ENCODE measurements at places on chromosomes 5 and 9. TPM values are rescaled to one million over a fixed set of nuclear protein-coding genes. Genes with fewer than 3 reads are reported as not detected.

- DNase-seq: no peak
Measured at GRCh38 chr9:35563791-35564197, 41.3 kb upstream of the TESK1 start.

GRCh38 chr9:26331223-26331622, 561.4 kb downstream of the CAAP1 start:
- no peak for DNase-seq

GRCh38 chr9:136672431-136673087, 9.8 kb downstream of the EGFL7 start:
- DNase-seq: no peak

DNA sequence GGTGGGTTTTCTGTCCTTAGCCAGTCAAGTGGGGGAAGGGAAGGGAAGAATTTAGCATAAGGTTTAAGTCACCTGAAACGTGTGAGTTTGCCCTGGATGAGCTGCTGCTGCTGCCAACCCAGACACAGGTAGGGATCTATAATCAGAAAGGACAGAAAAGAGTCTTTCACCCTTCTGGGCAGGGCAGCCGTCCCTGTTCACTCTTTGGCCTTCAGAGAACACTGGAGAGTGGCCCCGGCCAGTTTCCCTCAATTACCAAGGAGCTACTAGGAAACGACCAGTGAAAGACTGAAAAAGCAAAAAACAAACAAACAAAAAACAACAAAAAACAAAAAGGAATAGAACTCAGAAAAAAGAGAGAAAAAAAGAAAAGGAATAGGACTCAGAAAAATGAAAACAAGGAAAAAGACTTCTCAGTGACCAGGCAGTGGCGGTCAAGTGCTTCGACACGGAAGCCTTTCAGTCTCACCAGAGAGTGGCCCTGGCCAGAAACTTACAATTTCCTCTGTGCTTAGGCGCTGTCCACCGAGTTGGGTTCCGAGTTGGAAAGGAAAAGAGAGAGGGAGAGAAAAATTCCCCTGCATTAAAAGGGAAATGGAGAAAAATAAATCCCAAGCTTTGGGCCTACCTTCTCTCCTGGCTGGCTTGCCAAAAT, 2.5 kb upstream of the GM2A start:
- DNase-seq: no peak

GRCh38 chr5:35557748-35558147, 59.9 kb upstream of the SPEF2 start:
- no peak for DNase-seq

DNA sequence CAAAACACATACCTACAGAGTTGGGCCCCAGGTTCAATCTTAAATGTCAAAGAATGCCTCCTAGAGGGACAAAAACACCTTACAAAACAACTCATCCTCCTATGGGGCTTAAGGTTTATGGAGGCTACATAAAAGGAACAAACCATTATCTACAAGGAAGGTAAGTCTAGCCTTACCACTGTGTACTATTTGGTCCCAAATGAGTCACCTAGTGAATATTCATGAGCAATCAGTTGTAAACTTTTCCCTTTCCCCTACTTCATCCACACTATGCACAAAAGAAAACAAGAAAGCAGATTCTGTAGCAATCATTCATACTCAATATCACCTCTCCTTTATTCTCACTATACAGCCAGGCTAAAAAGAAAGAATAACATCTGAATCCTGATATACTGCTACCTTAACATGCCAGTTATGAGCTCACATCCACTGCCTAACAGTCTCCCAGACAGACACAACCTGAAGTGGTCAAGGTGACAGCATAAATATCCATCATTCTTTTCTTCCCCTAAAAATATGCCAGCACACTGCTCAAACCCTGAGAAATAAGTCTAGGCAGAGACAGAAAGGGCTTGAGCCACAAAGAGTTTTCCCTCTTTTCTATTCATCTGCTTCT, 6.2 kb downstream of the OXCT1 start:
- DNase-seq: no peak

GRCh38 chr5:79075646-79076426, 6.3 kb downstream of the BHMT2 start:
- DNase-seq: no peak

GRCh38 chr5:612498-613424, 621 bp downstream of the CEP72 start:
- peak; percentile 49 for DNase-seq

DNA sequence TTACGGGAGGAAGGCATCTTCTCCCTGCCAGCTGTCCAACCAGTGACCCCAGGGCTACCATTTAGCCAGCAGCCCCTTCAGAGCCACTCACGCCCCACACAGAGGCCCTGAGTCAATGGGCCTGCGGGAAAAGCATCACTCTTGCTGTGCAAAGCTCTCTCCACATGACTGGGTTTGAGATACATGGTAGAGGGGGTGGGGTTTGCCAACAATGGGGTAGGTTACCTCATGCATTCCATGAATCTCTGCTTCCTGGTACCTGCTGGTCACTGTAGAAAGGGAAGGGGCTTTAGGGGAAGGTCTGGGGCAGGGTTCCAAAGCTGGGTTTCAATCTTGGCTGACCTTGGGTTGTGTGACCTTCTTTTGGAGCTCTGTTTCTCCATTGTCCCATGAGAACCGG, 22.9 kb upstream of the TTLL11 start:
- no peak for DNase-seq

- no peak for DNase-seq
Measured at GRCh38 chr9:98658951-98659351, 49.8 kb downstream of the GABBR2 start.

DNA sequence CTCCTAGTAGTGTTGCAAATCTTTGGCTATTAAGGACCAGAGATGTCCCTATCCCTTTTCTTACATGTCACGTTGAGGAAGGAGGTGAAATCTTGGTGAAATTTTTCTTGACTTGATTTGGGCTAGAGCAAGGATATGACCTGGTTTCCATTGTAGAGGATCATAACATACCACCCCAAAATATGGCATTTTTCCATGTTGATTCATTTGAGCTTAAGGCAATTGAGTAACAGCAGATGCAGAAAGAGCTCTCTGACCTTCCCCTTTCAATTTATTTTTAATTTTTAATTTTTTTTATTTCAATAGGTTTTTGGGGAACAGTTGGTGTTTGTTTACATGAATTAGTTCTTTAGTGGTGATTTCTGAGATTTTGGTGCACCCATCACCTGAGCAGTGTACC, 61.2 kb upstream of the MAP1B start:
- DNase-seq: no peak

DNA sequence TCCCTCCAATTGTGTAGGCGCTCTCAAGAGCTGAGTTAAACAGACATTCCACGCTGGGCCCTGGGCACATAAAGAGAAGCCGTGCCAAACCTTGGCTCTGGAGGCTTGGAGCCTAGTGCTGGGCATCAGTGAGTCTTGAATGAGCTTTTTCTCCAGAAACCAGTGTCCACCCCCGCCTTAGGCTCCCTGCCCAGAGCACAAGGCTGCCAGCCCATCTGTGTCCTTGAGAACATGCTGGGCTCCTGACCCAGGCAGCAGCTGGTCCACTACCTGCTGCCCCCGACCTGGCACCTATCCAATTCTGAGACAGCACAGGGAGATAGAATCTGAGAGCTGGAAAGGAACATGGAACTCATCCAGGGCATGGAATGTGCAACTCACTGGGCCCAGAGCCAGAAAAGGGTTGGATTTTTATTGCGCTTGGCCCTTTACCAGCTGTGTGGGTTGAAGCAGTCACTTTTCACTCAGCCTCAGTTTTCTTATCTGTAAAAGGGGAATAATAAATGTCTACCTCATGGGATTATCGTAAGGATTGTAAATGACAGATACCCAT, 92.4 kb upstream of the CPLX2 start:
- no peak for DNase-seq

- no peak for DNase-seq
Measured at GRCh38 chr5:152688561-152689249, 283.6 kb upstream of the NMUR2 start.

DNA sequence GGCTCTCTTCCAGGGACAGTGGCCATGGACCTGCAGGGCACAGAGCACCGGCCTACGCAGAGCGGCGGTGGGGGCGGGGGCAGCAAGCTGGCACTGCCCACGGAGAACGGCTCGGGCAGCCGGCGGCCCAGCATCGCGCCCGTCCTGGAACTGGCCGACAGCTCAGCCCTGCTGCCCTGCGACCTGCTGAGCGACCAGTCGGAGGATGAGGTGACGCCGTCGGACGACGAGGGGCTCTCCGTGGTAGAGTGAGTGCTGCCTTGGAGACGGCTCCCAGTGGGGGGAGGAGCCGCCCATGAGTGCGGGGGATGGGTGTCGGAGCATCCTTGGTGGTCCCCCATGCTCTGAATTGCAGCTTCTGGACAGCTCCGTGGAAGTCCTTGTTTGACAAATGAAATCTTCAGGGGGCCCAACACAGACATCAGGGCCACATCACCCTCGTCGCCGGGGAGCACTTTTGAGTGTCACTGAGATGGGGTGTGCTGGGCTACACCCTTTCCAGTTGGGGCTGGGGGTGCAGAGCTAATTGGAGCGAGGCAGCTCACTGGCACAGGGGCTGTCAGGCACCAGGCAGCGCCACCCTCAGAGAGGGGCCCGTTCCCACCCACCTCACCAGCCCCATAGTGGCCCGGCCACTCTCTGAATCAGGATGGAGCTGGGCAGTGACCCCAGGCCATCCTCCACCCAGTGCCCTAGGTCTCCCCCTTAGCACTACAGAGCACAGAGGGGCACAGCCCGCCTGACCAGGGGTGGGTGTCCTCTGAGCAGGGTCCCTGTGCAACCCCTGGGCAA, 70.9 kb downstream of the KCNT1 start:
- DNase-seq: no peak

DNA sequence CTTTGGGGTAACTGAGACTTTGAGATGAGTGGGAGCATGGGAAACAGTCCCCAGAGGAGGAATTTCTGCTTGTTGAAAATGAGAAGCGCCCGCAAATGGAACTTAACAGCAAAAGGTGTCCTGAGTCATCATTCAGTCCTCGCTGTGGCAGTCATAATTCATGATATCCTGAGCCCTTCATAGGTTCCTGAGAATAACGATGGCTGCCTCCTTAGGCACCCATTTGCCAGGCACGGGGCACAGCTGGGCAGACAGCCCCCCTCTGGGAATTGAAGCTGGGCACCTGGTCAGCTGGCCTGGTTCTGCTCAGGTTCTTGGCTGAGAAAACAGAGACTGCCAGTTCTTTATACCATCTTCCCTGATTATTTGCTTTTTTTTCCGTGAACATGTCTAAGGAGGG, 69.8 kb upstream of the EGFLAM start:
- DNase-seq: no peak

- no peak for DNase-seq
Measured at GRCh38 chr5:80149161-80149609, 106.7 kb downstream of the SERINC5 start.

DNA sequence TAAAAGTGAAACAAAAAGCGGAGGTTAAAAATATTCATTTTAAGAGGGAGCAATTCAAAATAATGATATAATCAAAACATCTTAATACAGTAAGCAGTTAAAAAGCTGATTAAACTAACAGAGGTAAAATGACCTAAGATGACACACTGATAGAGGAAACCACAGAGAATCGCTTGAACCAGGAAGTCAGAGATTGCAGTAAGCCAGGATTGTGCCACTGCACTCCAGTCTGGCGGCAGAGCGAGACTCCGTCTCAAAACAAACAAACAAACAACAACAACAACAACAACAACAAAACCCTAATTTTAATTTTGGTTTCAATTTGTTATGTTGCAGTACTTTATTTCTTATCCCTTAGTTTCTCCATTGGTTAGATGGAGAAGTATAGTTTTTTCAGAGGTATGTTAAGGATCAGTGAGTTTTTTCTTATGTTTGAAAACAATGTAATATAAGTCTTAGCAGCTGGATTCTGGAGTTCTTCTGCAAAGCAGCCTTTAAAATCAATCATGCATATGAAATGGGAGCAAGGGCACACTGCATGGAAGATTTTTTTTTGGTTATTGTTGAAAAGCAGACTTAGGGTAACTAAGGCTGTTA, 58.5 kb downstream of the MLANA start:
- DNase-seq: no peak

DNA sequence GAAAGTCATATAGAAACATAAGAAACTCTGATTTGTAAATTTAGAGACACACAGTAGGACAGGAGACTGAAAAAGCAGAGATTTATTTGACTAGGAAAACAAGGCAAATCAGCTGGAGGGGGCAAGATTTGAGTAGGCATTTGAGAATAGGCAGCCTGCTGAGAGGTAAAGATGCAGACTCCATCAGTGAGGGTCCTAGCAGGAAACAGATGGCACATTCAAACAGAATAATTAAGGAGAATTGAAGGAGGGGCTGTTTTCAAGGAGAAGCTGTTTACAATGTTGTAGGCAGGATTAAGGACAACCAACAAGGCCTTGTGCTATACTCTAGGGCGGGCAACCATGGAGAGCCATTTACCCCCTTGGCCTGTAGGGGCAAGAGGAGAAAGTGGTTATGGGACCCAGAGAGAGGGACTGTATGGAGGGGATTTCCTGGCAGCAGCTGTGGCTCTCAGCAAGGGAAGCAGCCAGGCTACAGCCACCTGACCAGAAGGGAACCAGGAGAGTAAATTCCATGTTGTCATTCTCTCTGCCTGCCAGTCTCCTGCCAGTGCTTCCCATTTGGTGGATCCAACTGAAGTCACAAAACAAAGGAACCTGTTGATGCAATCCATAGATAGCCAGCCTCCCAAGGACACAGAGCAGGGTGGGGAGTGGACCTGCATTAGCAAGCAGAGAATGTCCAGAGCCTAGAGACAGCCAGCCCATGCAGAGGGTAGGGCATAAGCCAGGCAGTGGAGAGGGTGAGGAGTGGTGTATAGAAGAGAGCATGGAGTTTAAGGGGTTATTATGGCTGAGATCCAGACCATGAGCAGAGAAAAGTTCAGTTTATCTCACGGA, 38.2 kb downstream of the PAPPA start:
- DNase-seq: no peak

- no peak for DNase-seq
Measured at GRCh38 chr5:32165597-32165996, 8.5 kb downstream of the GOLPH3 start.

GRCh38 chr5:141708016-141708415, 26.0 kb upstream of the ARAP3 start:
- no peak for DNase-seq

GRCh38 chr5:73668486-73669111, 42.6 kb downstream of the ARHGEF28 start:
- no peak for DNase-seq

DNA sequence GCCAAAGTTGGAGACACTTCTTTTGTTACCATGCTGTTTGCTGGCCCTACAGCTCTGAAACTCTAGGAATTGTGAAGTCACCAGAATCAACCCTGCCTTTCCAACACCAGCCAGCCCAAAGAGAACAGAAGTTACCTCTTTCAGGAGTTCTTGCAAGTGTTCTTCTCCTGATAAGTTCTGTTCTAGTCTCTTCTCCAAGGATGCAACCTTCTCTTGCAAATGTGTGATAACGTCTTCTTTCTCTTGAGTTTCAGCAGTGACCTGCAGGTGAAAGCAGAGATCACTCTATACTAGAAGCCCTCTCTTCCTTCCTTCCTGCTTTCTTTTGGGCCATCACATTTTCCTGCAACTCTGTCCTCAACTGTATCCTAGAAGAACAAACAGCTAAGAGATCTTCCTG, 29.1 kb downstream of the GOLGA1 start:
- no peak for DNase-seq

Gene TRPM6
- total RNA-seq: 1.7 TPM

Gene ADAMTS6
- 9.7 TPM for total RNA-seq

Gene SHOC1
- total RNA-seq: not detected

Gene ARHGEF39
- 1.3 TPM for total RNA-seq

Gene SYK
- total RNA-seq: 128 TPM

Gene SARDH
- 3.8 TPM for total RNA-seq

Gene TMEM171
- total RNA-seq: 11.5 TPM

Gene PCDHB13
- 1.4 TPM for total RNA-seq

Gene FAM169A
- total RNA-seq: 9.8 TPM

Gene MARCHF6
- 123 TPM for total RNA-seq

Gene PKD2L2
- total RNA-seq: not detected

Gene RNF208
- total RNA-seq: 3.5 TPM

Gene F12
- total RNA-seq: 0.60 TPM

Gene NRARP
- total RNA-seq: 12.6 TPM
